Fibroblast of lung (primary cell): ENCODE measurements at places on chromosomes 12 and 14. TPM values are rescaled to one million over a fixed set of nuclear protein-coding genes. Genes with fewer than 3 reads are reported as not detected.

The PTCSC3 gene
- polyA plus RNA-seq: not detected in 2 replicates

The TSHR gene
- not detected in 2 replicates for polyA plus RNA-seq

The C1QL4 gene
- polyA plus RNA-seq: 0.10 TPM in 1 of 2 replicates, not detected in the other

DNA sequence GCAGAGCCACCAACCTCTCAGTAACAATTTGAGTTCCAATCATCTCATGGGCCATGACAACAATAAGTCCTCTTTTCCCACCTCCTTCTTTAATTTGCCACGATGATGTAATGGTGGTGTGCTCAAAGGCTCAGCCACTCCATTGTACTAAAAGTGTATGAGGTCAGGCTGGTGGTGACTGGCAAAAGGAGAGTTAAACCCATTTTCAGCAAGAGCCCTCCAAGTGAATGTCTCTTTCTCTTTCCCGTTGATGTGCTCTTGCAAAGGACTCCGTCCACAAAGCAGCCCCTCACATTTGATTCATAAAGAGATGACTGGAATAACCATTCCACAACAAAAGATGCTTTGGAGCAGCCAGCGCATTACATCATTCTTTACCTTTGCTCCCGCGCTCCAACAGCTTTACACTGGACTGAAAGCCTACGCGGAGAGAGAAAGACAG is 41.6 kb downstream of the DUSP16 start:
- DNase-seq: no peak

GRCh38 chr14:52307376-52307775 is 6.7 kb upstream of the PTGER2 start:
- no peak for DNase-seq

DNA sequence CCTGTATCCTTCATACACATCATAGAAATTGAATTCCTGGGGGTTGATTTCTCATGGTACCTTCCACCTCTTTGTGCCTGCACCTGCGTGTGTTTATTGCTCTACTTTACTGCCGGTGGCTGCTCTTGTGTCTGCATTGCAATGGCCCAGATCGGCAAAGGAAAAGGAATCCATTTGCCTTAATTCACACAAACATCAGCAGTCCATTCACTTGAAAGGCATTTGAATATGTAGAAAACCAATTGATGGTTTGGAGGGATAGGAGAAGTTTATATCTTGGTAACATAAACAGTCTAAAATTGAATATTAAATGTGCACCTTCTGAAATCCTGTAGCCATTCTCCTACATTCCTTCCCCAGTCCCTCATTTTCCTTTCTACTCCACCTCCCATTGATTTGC is 74.0 kb downstream of the SNAPC1 start:
- no peak for DNase-seq

- no peak for DNase-seq
These were observed 151.6 kb downstream of the HELB start for GRCh38 chr12:66453844-66454243.
